ENCODE measurements at places on chromosomes 3 and 15.

- DNase-seq = no peak
Measured at GRCh38 chr3:48985831-48986376, 4.1 kb upstream of the P4HTM start.

DNA sequence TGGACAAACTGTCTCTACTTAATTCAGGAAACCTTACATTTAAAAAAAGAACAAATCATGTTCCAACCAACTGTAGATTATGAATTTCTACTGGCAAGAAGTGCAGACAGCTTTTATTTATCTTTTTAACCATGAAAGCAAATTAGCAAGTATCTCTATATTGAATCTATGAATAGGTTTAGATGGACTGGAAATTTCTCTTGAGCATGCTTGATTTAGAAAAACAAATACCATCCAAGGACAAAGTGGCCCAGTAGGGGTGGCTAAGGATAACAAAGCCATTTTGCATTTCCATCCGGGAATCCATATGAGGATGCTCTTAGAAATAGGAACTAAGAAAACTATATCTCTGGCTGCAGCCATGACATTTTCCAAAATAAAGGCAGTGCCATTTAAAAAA is 150.6 kb downstream of the KCNMB2 start:
- DNase-seq = no peak

DNA sequence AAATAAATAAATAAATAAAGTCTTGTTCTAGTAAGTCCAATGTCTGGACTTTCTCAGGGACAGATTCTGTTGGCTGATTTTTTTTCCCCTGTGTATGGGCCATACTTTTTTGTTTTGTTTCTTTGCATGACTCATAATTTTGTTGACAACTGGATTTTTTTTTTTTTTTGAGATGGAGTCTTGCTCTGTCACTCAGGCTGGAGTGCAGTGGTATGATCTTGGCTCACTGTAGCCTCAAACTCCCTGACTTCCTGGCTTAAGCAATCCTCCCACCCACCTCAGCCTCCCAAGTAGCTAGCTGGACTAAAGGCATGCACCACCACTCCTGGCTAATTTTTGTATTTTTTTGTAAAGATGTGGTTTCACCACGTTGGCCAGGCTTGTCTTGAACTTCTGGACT is 38.9 kb downstream of the TICRR start:
- DNase-seq = no peak

DNA sequence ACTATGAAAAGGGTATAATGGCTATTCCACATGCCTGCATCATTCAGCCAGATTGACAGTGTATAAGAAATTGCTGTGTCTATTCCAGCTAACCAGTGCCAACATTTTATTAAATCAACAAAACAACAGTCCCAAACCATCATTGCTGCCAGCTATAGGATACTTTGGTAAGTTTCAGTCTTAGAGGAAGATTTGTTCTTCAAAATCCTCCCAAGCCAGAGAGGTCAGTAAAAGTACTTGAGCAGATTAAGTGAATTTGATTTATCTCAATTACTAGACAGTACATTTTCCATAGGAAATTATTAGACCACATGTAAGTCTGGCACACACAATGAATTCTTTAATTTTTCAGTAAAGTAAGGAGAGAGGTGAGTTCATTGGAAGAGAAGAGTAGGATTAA is 50.7 kb downstream of the TFG start:
- DNase-seq = no peak

GRCh38 chr15:101425787-101426365 is 63.6 kb downstream of the PCSK6 start:
- DNase-seq = no peak

DNA sequence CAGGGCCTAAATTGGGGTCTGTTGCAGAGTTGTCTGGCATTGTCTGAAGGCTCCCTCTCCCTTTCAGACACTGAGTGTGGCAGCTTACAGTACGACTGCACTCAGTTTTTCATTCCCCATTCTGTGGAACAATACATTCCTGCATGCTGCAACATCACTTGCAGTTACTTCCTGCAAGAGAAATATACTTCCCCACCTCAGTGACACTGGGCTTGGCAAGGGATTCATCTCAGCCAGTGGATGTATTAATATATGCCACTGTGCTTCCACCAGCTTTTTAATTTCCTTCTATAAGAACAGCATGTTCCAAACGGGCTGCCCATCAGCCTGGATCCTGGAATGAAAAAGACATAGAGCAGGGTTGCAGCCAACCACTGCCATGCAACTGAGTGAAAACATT is 23.1 kb downstream of the B3GALNT1 start:
- DNase-seq = no peak

DNA sequence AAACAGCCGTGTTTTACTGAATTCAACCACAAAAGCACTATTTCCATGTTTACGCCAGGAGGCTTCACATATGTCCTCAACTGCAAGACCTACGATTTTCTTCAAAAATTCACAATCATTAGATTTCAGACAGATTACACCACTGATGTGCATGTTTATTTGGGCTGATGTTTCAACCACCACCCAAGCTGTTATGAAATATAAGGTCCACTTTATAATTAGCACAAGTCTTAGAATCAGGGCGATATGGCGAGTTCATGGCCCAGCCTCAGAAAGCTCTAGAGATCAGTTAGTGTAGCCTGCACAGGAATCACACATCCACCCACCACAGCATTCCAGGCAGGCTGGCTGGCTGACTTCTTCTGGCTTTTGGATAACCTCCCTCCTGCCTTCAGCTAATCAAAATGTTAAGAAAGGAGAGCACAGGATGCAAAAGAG is 15.4 kb downstream of the SH3BP5 start:
- no peak for DNase-seq

DNA sequence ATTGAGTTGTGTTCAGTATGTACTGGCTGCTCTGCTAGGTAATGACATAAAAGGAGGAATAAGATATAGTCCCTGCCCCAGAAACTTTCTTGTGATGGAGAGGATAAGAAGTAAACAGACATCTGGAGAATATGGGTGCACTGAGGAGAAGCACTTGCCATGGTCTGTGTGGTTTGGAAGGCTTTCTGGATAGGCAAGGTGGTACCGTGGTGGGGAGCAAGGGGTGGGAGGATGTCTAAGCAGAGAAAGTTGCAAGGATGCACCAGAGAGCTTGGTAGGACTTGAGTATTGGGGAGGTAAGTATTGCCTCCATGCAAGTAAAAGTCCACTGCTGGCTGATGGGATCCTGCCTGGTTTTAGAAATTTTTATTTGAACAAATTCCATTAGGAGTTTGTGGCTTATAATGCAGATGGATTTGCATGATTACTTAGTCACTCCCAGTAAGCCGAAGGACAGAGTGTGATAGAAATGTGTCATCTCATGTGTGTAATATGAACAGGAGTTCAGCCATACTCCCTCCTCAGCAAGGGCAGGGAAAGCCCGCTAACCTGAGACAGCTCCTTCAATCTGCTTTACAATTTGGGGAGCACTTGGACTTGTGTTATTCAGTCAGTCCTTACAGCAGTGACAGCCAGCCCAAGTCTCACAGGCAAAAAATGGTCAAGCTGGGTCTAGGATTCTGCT is 53.6 kb downstream of the CLSTN2 start:
- DNase-seq = no peak

DNA sequence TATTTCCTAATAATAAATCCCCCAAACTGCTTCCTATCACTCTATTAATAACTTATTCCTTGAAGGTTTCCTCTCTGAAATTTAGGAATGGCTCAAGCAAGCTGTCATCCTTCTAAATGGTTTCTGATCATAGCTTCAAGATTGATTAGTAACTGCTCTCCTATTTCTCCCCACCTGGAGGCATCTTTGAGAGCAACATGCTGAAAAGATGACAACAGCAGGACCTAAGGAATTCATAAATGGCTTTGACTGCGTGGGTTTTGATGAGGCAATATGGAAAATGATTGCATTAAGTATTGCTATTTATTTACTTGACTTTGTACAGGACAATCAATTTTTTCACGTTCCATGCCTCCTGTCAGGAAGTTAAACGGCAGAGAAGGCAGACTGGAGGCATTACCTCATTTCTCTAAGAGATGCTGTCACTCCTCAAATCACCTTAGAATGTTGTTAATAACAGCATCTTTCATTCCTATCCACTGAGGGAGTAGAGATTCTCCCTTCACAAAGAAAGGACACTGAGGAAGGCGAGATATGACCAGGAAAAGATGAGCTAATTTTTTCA is 256.4 kb downstream of the EPHB1 start:
- DNase-seq = no peak

GRCh38 chr3:175731543-175731942 is 872.4 kb downstream of the NAALADL2 start:
- no peak for DNase-seq

GRCh38 chr3:42371776-42372175 is 38.6 kb downstream of the LYZL4 start:
- no peak for DNase-seq

- DNase-seq = no peak
Measured at GRCh38 chr15:48358229-48359152, 27.3 kb downstream of the DUT start.

DNA sequence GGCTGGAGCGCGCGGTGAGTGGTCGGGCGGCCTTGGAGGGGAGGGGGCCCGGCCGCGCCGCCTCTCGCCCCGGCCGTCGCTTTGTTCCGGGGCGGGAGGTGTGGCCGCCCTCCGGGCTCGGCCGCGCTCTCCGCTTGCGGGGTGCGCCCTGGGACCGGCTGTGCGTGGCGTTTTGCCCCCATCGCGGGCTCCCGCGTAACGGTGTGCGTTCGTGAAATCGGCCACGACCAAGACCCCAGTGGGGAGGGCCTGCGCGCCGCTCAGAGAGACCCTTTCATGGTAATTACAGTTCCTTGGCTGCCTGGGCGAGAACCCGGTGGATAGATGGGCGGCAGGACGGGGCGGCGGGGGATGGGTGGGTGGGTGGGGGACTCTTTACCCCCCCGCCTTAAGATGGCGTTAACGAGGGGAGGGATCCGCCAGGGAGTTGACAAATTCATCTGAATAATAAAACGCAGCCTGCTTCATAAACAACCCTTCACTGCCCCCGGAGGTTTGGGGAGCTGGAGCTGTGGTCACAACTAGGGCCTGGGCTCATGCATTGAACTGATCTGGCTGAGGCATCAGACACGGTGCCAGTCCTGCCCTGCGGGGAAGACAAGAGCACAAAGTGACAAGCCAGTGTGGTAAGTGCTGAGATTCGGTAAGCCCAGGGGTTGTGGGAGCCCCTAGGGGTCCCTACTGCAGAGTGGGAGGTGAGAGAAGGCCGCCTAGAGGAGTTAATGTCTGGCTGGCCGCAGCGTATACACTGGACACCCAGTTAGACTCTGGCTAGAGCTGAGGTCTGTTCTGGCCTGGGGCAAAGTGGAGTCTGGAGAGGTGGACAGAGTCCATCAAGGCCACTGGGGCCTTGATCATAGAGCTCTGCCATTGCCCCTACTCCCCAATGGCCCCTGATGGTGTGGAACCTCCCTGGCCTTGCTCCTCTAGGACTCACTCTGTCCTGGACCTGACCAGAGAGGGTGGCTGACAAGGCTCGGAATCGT is 668 bp downstream of the MRAS start:
- DNase-seq = no peak

DNA sequence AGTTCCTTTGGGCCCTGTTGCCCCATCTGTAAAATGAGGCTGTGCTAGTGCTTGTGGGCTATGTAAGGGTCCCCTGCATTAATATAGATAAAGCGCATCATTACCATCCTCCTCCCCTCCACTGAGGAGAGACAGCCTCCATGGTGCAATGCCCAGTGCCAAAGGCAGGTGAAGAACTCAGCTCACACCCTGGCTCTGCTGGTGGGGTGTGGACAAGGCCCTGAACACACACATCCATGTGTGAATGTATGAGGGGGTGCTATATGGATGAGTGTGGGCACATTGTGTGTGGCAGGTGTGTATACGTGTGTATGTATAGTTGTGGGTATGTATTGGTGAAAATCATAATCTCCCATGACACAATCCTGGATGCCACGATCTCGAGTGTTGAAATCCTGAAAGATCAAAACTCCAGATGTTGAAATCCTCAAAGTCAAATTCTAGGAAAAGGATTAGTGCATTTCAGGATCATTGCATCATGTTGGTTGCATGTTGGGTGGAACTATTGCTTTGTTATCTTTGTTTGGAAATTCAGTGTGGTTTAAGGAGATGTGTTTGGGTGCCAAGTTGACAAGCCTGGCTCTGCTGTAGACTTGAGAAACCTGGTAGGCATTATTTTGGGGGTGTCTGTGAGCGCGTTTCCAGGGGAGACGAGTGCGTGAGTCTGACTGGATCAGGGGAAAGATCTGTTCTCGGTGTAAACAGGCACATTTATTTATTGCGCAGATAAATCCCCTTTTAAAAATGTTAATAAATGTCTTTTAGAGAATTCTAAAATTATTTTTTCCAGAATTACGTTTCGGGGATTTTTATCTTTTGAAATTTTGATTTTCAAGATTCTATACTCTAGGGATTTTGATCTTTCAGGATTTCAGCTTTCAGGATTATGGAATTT is 42.0 kb upstream of the SEC61A1 start:
- DNase-seq = no peak

DNA sequence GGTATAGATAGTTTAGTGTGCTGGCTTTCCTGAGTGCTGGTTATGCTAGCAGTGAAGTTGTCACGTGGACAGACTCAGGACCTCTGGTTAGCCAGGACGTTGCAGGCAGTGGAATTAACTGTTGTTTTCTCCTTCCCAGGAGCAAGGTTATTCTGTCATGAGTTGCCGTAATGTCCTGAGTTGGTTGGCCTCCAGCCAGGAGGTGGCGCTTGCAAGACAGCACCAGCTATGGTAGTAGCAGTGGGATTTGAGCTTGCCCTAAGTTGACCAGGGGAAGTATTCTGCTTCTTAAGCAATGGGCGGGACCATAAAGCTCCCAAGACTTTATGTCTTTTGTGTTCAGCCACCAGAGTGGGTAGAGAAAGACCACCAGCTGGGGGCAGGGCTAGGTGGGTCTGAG is 240.7 kb upstream of the DNAJC19 start:
- DNase-seq = no peak

DNA sequence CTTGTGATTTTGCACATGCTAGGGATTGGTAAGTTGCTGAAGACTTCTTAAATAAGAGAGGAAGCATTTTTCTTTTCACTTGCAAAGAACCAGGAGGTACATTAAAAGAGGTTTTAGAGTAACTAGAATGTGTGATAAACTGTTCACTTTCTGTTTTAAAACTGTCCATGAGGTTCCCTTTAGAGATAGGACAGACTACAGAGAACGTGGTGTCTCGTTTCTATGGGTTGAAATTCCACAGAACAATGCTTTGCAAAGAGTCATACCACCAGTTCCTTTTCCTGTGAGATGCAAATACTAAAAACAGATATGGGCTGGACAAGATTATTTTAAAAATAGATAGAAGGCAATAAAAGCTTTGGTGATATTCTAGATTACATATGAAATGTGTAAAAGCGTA is 372.8 kb downstream of the TIGIT start:
- no peak for DNase-seq

GRCh38 chr15:93037820-93038705 is 50.9 kb downstream of the RGMA start:
- DNase-seq = no peak

DNA sequence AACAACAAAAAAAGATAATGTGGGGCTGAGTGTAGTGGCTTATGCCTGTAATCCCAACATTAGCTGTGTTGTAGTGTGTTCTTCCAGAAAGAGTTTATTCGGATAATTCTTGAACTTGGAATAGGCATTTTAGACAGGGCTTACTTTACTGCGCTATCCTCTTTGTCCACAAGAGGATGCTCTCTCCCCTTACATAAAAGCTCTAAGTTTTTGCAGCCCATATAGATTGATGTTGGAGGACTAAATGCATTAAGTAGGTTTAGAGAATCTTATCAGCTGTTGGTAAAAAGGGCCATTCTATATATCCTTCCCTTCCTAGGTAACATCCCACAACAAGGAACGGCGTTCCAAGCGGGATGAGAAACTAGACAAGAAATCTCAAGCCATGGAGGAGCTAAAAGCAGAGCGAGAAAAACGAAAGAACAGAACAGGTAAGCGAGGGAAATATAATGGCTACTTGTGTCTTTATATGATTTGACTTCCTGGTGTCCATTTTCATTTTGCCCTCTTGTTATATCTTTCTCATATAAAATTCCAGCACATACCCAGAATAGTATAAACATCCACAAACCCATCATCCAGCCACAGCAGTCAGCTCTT is 27.8 kb upstream of the ITPKA start:
- no peak for DNase-seq
